NCI-H446 treated with DMSO at 0.1 percent for 48 hours (cell line): ENCODE measurements at places on chromosomes 1 and 21.

DNA sequence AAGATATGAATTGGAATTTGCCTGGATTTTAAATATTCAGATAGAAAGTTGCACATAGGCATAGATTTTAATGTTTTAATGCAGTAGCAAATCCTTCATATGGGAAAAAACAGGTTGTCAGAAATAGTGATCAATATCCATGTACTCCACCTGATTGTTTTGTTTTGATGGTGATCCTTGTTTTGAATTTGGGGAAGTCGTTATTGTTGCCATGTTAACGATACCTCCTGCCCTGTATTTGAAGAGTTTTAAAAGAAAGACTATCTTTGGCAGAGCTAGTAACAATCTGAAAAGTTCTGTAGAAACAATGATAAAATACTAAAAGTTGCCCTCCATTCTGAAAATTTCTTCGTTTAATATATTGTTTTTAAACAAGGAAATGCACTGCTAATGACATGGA is 1.1 kb downstream of the CEP350 start:
- no peak for DNase-seq

GRCh38 chr1:29237852-29238619 is 1.7 kb downstream of the PTPRU start:
- no peak for DNase-seq

DNA sequence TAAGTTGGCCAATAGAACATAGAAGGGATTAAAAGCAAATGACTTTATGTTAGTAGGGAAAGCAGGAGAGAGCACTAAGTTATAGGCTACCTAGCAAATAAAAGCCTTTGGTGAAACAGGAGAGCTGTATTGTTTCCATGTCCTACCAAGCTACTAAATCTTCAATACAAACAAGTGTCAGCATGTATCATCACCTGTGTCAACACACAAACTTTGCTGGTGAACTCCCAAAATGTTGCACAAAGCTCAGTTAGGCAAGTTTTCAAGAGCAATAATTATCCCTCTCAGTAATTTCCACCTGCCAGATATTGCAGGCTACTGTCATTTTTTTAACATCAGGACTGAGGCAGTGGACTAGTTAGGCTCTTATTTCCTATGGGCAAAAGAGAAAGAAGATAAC is 77.7 kb upstream of the ADAM30 start:
- DNase-seq = no peak

DNA sequence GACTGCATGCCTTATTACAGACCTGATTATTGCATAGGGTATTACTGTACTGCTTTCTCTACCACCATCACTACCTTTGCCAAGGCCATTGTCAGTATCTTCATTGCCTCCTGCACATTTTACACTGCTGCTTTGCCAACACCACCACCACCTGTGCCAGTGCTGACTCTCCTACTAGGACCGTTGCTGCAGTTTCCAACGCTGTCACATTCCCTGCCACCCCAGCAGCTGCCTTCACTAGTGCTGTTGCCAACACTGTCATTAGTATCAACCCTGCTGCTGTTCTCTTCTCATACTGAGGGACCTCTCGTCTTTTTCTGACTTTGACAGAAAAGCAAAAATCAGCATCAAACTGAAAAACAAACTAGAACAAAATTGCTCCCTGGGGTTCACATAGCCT is 394.9 kb upstream of the B3GALT2 start:
- DNase-seq = peak; percentile 9

- no peak for DNase-seq
Measured at GRCh38 chr1:109653306-109653705, 2.6 kb upstream of the GSTM4 start.

DNA sequence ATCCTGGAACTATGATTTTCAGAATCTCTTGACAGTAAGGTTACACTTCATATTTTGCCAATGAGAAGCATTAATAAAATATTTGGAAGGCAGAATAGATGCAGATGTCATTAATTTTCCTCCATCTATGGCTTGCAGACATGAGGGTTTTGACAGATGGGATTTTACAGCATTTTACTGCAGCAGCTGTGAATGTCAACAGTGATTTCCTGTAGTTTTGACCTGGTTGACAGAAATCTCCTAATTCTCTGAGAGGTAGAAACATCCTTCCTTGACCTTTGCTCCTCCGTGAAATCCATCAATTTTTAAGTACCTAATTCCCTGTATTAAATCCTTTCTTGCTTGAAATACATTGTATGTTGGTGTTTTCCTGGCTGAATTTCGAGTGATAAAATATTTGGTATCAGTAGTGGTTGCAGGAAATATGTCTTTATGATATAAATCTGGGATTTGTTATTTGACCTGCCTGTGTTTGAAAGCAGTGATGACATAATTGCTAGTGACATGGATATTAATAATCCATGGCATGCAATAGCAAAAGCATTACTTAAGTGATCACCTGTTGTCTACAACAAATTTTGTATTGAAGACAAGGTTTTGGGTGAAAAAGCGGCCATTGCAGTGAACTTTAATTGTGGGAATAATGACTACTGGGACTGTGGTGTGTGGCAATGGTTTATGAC is 73.9 kb downstream of the HLX start:
- no peak for DNase-seq

- DNase-seq = no peak
Measured at GRCh38 chr1:19878637-19878985, 3.6 kb upstream of the OTUD3 start.

DNA sequence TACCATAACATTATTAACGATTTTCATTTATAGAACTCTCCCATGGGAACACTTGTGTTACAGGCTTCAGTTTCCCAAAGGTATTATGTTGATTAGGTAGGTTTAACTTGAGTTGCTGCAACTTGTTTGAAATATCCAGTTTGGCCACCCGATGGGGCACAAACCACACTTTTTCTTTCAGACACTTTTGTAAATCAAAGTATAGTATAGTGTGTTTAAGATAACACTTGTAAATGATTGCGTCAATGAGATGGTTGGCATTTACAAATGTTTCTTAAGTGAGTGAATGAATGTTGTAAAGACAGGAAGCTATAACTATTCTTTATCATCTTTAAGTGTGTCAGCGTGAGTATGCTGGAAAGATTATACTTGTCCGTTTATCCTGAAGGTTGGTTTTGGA is 4.3 kb downstream of the XPR1 start:
- DNase-seq = no peak

GRCh38 chr1:182113879-182114626 is 52.5 kb upstream of the ZNF648 start:
- no peak for DNase-seq

- DNase-seq = no peak
Measured at GRCh38 chr1:244067893-244068292, 16.8 kb downstream of the ZBTB18 start.

- no peak for DNase-seq
Measured at GRCh38 chr1:226664413-226665101, 74.5 kb downstream of the ITPKB start.

DNA sequence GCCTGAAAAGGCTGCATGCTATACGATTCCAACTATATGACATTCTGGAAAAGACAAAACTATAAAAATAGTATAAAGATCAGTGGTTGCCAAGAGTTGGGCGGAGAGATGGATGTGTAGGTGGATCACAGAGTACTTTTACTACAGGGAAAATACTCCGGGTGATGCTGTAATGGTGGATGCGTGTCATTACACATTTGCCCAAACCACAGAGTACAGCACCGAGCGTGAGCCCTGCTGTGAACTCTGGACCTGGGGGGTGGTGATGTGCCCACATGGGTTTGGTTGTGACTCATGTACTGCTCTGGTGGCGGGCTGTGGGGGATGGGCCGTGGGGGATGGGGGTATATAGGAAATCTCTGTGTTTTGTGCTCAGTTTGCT is 162.7 kb upstream of the COL6A1 start:
- DNase-seq = no peak

GRCh38 chr1:26529405-26529654 is 231 bp upstream of the RPS6KA1 start:
- no peak for DNase-seq

DNA sequence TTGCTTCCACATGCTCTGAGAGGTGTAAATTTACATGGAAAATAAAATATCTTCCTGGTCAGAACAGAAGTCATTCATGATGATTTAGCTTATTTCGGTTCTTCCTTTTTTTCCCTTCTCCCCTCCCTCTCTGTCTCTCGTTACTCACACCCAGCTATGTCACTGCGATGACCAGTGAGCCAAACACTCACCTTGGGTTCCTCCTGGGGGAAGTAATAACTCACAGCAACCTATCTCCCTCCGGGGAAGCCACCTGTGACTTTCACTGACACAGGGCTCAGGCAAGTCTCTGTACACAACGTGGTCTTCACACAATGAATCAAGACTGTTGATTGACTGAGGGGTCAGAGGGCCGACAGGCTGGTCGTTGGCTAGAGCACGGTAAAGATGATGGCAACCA is 135.3 kb upstream of the VANGL1 start:
- no peak for DNase-seq

DNA sequence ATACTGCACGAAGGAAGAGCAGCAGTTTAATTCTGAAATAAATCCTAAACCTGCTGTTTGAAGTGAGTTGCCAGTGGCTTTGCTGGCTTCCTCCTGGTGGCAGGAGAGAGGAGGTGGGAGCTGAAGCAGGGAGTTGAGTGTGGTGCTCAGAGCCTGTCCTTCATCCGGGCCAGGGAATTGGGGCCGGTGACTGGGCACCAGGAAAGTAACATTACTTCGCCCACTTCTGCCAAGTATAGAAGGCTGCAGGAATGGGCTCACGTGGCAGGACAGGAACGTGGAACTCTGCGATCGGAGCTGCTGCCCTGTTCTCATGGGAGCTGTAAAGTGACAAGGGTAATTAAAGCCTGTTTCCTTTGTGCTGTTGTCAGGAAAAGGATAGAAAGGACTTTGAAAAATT is 8.7 kb downstream of the TOR3A start:
- DNase-seq = no peak
